Bone marrow (tissue), 2 donors: ENCODE measurements at places on chromosomes 11 and 22.

- DNase-seq = no peak
Measured at GRCh38 chr11:95276139-95276538, 45.1 kb upstream of the SESN3 start.

DNA sequence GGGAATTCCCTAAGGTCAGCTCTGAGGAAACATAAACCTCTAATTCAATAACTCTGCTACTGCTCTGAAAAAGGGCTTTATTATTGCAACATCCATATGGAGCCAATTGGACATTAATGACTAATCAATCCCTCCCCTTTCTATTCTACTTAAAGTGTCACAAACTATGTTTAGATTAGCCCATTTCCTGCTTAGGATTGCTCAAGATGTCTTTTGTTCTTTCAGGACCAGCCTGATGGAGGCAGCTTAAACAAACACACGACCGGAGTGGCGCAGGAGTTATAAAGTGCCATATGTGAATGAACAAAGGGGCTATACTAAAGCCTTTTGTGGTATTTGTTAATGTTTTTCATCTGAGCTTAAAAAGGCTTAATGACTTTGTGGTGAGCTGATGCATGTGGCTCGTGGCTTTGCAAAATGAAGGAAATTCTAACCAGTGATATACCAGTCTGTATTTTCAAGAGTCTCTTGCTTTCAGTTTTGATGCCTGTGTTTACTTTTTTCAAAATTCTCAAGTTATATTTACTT lies 354.4 kb downstream of the SOX6 start:
- DNase-seq = no peak

DNA sequence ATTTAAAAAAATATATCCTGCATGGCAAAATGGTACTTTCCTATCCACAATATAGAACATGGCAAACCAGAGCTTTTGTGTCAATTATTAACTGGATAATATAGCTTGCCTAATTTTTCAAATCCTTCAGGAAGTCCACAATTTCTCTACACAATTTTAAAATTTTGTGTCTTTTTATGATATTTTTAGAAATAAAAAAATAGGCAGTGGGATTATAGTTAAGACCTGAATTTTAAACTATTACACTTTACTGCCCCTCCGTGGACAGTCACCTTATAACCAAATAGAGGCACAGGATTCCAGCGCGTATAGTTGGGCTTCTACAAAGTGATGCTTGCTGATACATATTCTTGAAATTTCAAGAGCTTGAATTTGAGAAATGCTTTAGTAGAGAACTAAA lies 2.1 kb upstream of the DMC1 start:
- DNase-seq = peak; percentile 29

- no peak for DNase-seq
Measured at GRCh38 chr11:32056438-32056837, 34.4 kb upstream of the RCN1 start.

GRCh38 chr11:5380740-5381342 lies 2.8 kb upstream of the OR51M1 start:
- no peak for DNase-seq

GRCh38 chr22:46626911-46627805 lies 7.0 kb downstream of the GRAMD4 start:
- no peak for DNase-seq

GRCh38 chr11:24234822-24235508 lies 261.9 kb upstream of the LUZP2 start:
- DNase-seq = no peak

GRCh38 chr11:40838181-40838683 lies 621.2 kb downstream of the LRRC4C start:
- DNase-seq = no peak

DNA sequence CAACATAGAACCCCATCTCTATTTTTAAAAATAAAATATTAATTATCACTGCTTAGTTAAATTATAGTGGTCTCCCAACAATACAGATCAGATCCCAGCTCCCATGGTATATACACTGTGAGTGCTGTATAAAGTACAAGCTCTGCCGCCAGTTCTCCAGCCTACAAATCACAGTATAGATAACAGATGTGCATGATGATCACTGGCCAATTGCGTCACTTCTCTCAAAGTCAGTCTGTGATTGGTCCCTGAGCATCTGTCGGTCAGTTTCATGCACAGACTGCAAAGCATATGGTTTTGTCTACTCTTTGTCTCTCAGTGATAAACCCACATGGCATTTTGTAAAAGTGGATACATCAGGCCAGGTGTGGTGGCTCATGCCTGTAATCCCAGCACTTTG lies 15.7 kb downstream of the PPARA start:
- no peak for DNase-seq

DNA sequence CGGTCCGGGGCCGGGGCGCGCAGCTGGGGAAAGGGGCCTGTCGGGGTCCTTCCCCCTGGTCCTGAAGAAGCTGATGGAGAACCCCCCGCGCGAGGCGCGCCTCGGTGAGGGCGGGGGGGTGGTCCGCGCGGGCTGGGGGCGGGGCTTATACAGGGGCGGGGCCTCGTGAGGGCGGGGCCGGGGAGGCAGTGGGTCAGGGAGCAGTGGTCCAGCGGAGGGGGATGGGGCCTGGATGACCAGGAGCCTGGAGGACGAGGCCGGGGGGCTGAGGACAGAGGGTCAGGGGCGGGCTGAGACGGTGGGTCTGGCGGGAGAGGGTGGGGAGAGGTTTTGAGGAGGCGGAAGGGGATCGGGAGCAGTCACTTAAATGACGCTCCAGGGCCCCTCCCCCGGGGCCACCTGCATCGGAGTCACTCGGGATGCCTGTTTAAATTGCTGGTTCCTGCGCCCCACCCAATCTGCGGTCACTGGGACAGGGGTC lies 396 bp downstream of the TEF start:
- peak; percentile 71 for DNase-seq

DNA sequence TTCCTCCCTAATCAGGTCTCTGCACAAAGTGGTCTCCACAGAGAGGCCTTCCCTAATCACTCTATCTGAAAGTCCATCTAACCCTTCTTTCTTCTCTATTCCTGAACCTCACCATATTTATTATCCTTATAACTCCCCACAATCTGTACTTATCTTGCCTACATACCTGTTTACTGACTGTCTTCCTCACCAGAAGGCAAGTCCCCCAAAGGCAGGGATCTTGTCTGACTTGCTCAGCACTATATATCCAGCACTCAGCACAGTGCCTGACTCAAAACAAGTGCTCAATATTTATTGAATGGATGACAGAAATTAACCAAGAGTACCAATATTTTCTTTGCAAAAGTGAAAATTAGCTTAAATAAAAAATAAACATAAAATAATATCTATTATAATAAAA lies 5.5 kb downstream of the DCUN1D5 start:
- no peak for DNase-seq

DNA sequence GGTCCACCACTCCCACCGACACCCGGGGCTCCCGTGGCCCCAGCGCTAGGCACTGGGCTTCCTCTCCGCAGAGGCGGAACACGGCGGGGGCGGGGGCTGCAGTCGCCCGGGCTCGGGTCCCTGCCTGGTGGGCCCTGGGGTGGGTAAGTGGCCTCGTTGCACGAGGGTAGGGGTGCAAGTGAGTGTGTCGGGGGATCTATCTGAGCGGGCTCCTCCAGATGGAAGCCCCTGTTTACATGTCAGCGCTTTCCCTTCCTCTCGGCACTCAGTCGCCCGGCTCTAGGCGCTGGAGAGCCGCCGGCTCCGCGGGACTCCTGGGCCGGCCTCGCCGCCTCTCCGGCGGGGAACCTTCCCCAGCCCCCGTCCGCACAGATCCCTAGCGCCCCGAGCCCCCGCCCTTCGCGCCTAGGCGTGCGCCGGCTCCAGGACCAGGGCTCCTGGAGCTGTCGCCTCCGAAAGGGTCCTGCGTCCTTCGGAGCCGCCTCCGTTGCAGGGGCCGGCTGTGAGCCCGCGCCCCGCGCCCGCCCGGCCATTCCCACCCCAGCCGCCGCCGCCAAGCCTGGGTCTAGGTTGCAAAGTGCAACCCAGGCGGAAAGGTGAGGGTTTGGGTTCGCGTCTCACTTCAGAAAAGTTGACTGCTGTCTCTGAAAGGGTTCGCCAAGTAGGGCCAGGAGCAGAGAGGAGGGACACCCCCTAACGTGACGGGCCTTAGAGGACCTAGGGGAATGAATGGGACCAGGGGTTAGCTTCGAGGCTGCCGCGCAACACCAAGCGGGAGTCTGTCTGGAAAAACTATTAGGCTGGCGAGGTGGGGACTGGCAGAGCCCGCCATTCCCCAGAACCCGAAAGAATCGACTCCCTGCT lies 978 bp downstream of the FLI1 start:
- no peak for DNase-seq

DNA sequence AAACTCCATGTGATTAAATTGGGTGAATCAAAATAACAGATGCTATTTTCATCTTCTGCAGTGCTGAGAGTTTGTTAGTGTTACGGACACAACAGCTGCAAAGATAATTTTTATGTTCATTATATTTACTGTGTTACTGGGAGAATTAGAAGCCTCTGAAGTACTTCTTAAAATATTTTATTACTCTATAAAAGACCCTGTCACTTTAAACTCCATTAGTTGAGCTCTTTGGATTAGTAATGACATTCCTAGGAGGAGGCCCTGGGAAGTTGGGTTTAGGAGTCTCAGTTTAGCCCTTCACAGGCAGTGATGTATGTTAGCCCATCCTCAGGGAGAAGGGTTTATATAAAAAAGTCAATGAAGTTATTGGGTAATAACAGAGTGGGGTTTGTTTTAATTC lies 596.7 kb downstream of the JRKL start:
- no peak for DNase-seq

DNA sequence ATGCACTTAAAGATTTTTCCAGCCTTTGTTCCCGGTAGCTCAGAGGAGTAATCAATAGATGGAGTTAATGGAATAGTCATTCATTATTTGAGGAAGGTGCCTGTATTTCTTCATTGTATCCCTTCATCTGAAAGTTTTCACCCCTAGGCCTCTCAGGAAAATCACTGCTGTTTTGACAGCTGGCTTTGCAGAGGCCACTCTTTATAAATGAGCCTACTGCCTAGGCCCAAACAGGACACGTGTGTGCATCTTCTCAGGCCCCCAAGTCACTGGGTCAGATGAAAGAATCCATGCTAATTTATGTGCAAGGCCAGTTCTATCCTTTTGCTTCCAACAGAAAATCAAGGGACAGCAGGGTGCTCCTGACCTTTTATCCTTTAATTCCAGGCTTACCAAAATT lies 76.8 kb downstream of the MPPED2 start:
- DNase-seq = no peak
